ENCODE measurements at places on chromosomes 2 and 18.

DNA sequence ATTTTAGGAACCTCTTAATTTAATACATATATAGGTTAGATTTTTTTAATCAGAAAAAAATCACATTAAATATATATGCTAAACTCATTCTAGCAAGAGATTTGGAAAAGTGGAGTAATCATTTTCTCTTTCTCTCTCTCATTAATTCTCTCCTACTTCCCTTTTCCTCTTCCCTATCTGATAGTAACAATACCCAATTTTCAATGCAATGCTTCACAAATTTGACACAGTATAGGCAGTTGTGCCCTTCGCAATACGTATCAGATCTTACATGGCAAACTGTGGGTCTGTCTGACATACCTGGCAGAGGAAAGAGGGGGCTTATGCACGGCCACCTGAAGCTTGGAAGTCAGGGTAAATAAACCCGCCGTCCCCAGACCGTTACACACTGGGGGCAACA lies 444.3 kb downstream of the NBAS start:
- DNase-seq = no peak

DNA sequence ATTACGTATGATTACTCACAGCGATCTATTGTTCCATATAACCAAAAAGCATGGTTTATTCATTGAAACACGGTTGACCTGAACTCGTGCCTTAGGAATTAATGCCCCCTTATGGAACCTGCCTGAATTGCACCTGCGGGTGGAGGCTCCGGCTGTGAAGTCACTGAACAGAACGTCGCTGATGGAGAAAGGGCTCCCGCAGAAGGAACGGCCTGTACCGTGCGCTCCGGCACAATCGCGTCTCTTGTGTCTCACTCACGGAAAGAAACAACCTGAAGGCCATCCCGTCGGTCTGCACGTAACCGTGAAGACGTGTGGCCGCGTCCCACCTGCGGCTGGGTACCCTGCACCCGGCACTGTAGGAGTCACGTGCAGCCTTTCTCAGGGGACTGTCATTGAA lies 133.1 kb downstream of the NFATC1 start:
- peak; percentile 72 for DNase-seq

DNA sequence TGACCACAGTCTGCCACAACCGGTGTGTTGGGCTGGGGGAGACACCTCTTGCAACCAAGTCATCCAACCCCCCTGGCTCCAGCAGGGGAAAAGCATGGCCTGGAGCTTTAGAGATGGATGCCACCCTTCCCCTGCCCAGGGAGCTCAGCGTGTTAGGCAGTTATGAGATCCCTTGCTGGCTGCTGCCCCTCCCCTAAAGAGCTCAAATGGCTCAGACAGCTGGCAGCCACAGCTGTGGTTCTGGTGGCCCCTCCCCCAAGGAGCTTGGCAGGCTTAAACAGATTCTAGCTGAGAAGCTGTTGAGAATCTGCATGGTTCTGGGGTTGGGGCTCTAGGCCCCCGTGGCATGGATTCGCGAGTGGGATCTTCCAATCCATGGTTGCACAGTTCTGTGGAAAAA lies 64.7 kb downstream of the TEX51 start:
- DNase-seq = no peak

DNA sequence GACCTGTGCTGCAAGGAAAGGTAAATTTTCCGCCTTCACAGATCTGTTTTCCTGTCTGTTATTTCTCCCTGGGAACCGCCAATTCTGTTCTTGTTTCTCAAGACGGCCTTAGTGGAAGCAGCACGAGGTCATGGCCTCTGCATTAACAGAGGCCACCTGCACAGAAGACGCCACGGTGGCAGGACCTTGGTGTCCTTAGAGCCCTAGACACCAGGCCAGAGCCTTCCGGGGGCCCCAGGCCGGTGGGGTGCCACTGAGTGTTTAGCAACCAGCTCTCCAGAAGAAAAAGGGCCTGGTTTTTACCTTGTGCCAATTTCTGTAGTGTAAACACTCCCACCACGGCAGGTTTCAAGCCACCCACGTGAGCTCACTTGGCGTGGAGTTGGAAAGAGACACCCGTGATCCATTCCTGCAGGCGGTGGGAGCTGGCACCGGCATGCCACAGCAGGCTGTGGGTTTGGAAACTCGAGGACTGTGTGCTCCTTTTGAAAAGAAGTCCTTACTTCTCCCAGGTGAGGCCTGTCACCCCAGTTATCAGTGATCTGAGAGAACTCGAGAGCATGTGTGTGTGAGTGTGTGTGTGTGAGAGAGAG lies 103.9 kb upstream of the HDAC4 start:
- no peak for DNase-seq

- DNase-seq = no peak
Measured at GRCh38 chr2:107436281-107436680, 390.4 kb upstream of the RGPD4 start.

DNA sequence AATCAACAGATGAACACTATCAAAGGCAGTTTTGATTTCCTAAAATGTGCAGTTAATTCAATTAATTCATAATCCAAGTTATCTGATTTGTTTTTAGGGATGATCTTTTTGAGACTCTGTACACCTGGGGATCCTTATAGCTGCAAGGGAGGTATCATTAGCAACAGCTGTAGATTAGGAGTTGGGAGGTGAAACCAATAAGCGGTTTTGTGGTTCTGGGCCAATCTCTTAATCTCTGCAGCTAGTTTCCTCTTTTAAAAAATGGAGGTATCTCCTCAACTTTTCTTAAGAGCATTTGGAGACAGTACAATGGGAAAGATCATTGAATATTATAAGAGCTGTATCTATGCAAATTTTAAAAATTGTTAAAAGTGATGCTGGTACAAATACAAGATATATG lies 126.0 kb downstream of the MC4R start:
- DNase-seq = no peak

DNA sequence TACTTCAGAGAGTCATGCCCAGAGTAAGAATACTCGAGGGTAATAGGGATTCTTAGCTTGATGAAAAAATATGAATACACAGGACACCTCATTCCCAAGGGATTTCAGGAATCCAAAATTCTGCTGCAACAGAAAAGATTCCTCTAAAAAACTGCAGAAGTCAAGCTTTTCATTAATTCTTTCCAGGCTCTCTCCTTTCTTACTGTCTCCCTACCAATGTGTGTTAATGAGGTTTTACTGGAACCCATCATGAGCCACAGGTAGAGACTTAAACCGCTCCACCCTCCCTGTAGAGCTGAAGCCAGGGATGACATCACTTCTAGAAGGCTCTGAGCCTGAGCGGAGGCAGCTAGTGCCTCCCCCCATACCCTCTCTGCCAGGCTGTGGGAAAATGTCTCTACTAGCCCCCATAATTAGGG lies 3.4 kb downstream of the SDC1 start:
- no peak for DNase-seq

- peak; percentile 43 for DNase-seq
Measured at GRCh38 chr2:126317790-126318431, 338.0 kb upstream of the GYPC start.

GRCh38 chr2:36352701-36353100 lies 2.9 kb upstream of the CRIM1 start:
- DNase-seq = no peak

DNA sequence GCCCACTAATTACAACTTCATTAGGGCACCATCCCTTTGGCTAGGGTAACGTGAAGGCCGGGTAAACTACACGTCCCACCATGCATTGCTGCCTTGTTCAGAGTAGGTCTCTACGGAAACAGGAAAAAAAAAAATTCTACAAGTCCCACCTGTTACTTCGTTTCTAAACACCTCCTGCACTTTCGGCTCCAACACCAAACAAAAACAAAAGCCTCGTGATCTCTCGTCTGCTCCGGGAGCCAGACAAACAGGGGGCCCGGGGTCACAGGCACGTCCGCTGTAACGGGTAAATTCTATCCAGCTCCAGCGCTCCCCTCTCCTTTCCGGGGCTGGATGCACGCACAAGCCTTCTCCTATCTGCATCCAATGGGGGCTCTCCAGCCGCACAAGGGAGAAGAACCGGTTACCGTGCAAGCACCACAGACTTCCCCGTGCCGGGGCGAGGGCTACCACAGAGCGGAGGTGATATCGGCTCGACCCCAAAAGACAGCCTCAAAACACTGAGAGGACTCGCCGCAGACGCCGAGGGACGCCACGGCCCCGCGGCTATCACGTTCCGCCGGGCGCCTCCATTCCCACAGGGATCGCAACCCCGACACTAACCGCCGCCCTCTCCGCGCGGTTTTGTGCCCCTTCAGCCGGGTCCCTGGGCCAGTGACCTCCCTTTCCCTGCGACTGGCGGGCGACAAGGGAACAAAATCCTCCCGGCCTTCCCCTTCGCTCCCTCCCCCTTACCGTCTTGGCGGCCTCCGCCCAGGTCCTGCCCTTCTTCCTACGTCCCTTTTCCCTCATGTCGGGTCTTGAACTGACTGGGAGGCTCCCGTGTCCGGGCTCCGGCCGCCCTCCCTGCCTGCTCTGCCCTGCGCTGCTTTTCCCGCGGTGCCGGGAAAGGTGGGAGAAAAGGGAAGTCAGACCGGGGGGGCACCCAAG lies 591 bp downstream of the ASXL2 start:
- peak; percentile 60 for DNase-seq

DNA sequence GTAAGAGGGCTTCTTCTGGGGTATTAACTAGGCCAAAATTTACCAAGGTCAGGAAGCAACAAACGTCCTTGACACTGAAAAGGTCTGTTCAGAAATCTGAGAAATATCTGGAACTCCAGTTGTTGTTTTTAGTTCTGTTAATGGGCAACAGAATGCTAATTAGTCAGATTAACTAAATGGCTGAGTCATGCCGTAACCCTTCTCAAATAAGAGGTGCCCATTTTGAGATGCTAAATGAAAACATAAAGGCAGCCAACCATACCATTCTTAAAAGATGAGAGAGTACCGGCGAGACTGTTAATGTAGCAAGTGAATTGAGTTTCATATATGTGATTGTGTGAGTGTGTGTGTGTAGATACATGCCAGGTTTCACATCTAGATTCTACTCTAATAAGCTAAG lies 147.9 kb upstream of the GAREM1 start:
- DNase-seq = no peak

DNA sequence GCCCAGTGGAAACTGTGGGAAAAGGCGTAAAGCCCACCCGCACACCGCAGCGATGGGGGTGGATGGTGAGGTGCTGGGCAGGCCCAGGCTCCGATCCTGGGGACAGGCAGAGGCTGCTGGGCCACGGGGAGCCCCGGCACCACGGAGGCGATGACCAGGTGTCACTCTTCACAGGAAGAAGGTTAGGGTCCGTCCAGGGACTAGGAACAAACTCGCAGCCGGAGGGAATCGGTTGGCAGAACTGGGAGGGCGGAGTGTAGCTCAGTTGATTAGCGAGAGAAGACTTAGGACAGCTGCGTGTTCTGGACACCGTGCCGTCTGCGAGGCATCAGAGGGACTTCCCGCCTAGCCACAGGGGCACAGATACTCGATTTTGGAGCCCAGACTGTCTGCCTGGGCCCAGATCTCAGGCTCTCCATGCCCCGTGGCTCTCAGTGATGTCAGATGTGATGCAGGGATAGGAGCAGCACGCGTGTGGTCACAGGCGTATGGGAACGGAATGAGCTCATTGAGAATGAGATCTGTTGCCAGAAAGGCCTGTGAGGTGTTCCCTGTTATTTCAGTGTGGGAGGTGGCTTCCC lies 16.1 kb upstream of the ALLC start:
- no peak for DNase-seq

GRCh38 chr2:66498289-66498975 lies 63.5 kb downstream of the MEIS1 start:
- DNase-seq = no peak

DNA sequence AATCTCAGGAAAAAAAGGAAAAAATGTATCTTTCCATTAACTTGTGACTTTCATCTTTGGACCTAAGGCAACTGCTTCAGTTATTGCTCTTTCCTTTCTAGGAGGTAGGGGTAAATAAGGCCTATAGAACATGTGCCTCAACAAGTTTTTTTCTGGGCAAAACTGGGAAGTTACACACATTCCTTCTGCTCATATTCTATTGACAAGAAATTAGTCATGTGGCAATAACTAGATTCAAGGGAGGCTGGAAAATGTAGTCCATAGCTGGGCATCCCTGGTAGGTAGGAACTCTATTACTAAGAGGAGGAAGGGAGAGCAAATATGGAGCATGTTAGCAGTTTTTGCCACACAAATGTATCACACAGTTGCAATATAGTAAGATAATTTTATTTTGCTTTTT lies 37.7 kb upstream of the NEMP2 start:
- no peak for DNase-seq

DNA sequence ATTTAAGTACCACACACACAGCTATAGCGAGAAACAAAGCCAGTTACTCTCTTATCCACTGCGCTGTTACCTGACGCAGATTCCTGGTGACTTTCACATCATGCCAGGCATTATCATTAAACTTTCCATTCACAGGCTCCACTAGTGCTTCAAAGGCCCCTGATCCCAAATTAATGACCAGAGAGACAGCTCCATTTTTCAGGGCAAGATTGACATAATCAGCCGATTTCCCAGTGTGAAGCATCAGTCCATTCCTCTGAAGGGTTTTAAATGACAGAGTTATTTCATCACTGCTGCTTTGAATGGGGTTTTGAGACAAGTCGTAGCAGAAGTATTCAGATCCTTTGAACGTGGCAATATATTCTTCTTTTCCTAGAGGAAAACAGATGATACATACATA lies 408.7 kb downstream of the NRXN1 start:
- no peak for DNase-seq

- DNase-seq = peak; percentile 51
Measured at GRCh38 chr2:216491793-216492596, 6.6 kb upstream of the RPL37A start.

DNA sequence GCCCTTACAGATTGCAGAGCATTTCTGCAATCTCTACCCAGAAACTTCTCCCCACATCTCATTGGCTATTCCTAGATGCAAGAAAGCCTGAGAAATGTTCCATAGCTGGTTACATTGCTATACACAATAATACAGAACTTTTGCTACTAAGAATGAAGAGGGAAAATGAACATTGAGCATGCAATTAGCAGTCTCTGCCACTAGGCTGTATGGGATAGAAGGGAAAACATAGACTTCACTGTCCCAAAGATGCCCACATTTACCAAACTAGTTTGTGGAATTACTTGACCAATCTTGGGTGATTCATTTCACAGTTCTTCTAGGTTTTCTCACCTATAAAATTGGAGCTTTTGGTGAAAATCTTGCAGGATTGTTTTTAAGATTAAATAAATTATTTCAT lies 265.7 kb upstream of the NT5C1B start:
- no peak for DNase-seq

DNA sequence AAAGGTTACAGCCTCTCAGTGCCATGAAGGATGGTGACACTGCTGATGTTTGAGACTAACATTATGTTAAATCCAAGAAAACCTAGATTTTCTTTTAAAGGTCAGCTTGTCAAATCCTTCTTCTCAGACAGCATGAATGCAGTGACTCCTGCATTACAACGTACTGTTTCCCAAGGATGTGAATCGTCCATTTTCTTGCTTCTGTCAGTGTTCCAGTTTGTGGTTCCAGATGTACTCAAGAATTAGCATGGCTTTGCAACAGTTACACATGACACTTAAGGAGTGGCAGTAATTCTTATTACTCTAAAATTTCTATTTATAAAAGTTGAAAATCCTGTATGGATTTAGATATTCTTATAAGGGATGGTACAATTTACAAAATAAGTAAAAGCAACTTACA lies 1.5 kb upstream of the TTC39C start:
- DNase-seq = peak; percentile 27

- DNase-seq = no peak
Measured at GRCh38 chr2:69554568-69554967, 89.0 kb downstream of the AAK1 start.

GRCh38 chr2:223901854-223902253 lies 43.3 kb downstream of the WDFY1 start:
- DNase-seq = peak; percentile 20

- no peak for DNase-seq
Measured at GRCh38 chr2:178911039-178911438, 103.8 kb upstream of the TTN start.

Data from inflammatory macrophage (primary cell).